ENCODE measurements at places on chromosomes 1 and 21.
A peak's percentile ranks its signal among the peaks of the same experiment; 100 is the strongest.

GRCh38 chr1:191618181-191618580, 540.1 kb upstream of the RGS18 start:
- no peak overlapping the region for H3K27ac ChIP-seq
- no peaks in the 10 kb centered on the region for H3K36me3 ChIP-seq
- no peaks in the 10 kb centered on the region for H3K4me1 ChIP-seq

- H3K27me3 ChIP-seq: peaks cover 6% of the 10 kb centered on the region
- H3K36me3 ChIP-seq: no peaks in the 10 kb centered on the region
- H3K4me3 ChIP-seq: no peak overlapping the region
- DNase-seq: no peak
- H3K4me1 ChIP-seq: no peaks in the 10 kb centered on the region
- H3K27ac ChIP-seq: no peak overlapping the region
Observed at GRCh38 chr1:64335636-64336035, 132.2 kb downstream of the UBE2U start.

DNA sequence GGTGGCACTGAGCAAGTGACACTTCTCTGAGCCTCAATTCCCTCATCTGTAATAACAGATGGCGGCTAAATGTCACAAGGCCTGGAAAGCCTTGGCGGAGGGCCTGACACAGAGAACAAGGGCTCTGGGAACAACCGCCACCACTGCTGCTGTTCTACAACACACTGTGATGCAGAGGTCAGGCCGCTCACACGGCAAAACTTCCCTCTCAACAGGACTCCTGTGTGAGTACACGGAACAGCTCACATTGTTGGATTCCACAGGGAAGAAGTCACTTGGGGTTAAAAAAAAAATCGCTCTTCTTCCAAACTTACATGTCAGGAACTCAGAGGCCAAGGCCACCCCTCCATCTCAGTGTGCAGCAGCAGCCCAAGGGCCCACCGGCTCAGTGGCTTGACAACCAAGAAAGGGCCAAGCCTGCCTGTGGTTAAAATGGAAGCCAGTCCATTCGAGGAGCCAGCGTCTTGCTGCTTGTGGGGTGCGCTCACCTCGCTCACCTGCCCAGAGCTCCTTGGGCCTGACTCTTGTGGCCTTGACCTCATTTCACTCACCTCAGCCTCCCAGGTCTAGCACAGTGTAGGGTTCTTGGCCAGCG, 101.1 kb downstream of the RAVER2 start:
- no peak for DNase-seq
- H3K27ac ChIP-seq: peak overlapping the region; percentile 25
- no peak overlapping the region for H3K4me3 ChIP-seq
- no peaks in the 10 kb centered on the region for H3K4me1 ChIP-seq

DNA sequence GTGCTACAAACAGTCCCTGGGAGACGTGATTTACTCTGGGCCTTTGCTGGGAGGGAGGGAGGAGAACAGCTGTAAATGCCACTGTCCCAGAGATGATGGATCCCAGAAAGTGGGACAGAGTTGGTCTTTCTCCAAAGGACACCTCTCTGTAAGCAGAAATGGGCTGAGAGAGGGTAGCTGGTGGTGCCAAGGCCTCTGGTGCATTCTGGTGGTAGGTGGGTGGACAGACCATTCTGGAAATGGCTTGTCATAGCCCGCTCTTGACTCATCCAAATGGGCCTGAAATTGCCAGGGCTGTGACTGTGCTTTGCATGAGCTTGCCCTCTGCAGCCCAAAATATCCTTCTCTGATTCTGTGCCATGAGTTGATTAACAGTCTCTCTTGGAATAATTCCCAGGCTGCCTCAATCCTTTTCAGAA, 36.1 kb downstream of the CCDC185 start:
- peaks cover 3% of the 10 kb centered on the region for H3K27me3 ChIP-seq
- no peak overlapping the region for H3K4me3 ChIP-seq
- no peak for DNase-seq
- H3K27ac ChIP-seq: no peak overlapping the region

DNA sequence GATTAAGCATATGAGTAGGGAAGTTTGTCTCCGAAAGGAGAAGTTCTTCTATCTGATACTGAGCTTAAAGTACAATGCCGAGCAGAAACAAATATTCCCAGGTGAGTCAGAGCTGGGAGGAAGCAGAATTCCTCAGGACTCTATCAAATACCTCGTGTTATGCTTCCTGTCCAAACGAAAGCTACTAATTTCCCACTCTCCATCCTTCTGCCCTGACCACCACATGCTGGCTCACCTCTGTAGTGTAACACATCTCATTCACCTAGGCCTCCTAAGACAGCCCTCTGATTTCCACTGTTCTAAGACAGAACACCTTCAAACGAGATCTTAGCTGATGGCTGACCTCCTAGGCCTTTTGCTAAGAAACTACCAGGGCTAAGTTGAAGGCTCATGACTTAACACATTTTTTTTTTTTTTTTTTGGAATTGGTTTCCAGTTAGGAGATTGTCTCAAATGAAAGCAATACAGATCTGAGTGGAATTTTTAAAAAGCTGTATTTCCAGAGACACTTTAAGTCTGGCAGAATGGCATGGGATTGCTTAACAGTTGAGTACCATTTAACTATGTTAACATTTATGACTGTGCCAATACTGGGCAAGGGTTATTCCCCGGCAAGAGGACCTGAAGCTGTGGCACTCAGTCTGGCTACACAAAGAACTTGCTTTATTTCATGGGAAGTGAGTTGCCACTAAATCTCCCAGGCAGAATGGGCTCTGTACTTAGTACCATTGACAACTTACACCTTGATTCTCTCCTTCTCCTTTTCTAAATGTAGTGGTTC, 583.4 kb downstream of the DPYD start:
- H3K4me1 ChIP-seq: no peaks in the 10 kb centered on the region
- H3K36me3 ChIP-seq: no peaks in the 10 kb centered on the region
- no peaks in the 10 kb centered on the region for H3K27me3 ChIP-seq

DNA sequence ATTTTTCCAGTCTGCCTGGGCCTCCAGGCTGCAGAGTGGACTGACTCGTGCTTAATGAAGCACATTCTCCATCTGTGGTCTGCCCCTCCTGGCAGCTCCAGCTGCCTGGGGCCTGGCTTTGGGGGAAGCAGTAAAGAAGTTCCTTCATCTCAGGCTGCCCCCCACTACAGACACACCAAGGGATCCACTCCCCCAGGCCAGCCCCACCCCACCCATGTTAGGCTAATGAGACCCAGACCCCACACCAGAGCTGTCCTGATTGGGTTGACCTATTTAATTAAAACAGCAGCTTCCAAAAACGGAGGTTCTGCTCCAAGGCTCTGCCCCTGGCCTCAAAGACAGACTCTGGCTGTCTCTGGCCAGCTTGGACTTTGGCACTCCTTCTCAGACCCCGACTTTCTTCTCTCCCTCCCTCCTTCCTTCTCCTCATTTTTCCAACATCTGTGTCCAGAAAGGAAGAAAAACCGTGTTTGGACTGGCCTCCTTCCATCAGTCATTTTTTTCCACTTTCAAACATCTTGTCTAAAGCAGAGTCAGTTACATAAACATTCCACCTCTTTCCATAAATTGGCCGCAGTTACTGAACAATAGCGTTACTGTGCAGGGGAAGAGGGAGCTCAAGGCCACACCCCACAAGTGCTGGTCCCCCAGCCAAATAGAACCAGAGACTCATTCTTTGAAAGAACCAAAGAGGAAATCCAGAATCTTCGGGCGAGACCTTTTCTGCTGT, 29.7 kb downstream of the SERTAD4 start:
- H3K4me1 ChIP-seq: no peaks in the 10 kb centered on the region
- H3K4me3 ChIP-seq: no peak overlapping the region
- H3K27ac ChIP-seq: no peak overlapping the region
- peaks cover 2% of the 10 kb centered on the region for H3K27me3 ChIP-seq

DNA sequence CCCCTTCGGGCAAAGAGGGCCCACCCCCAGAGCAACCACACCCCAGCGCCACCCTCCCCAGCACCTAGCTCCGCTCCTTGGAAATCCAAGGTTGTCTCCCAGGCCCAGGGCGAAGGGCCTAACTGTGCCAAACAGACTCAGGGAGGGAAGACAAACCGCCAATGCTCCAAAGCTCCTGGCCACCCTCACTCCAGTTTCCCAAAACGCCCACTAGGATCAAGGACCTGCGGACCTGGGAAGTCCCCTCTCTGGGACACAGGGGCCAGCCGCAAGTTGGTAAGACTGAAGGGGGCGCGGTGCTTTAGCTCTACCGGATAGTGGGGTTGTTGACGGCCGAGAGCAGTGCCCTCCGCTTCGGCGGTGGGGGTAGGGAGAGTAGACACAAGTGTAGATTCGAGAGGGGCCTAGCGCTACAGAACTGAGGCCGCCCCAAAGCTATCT, 581 bp downstream of the IRF6 start:
- peaks cover 13% of the 10 kb centered on the region for H3K27me3 ChIP-seq
- H3K27ac ChIP-seq: no peak overlapping the region
- no peak overlapping the region for H3K4me3 ChIP-seq
- no peaks in the 10 kb centered on the region for H3K36me3 ChIP-seq
- no peak for DNase-seq

DNA sequence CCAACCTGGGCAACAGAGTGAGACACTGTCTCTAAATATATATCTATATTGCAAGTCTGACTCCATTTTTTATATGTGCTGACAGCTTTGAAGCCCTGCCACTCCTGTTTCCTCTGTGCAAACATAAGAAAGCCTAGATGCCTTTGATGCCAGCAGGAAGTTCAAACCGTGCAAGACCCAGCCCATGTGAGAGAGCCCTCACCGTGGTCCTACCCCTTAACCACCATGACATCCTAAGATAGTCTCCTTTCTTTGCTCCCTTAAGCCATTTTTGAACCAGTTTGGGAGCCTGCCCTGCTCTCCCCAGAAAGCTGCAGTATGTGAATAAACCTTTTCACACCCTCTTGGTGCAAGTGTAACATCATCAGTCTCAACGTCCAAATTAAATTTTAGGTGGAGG, 3.7 kb upstream of the DIPK1A start:
- H3K27me3 ChIP-seq: no peaks in the 10 kb centered on the region
- DNase-seq: peak; percentile 77
- H3K4me3 ChIP-seq: no peak overlapping the region
- H3K4me1 ChIP-seq: peaks cover 23% of the 10 kb centered on the region

DNA sequence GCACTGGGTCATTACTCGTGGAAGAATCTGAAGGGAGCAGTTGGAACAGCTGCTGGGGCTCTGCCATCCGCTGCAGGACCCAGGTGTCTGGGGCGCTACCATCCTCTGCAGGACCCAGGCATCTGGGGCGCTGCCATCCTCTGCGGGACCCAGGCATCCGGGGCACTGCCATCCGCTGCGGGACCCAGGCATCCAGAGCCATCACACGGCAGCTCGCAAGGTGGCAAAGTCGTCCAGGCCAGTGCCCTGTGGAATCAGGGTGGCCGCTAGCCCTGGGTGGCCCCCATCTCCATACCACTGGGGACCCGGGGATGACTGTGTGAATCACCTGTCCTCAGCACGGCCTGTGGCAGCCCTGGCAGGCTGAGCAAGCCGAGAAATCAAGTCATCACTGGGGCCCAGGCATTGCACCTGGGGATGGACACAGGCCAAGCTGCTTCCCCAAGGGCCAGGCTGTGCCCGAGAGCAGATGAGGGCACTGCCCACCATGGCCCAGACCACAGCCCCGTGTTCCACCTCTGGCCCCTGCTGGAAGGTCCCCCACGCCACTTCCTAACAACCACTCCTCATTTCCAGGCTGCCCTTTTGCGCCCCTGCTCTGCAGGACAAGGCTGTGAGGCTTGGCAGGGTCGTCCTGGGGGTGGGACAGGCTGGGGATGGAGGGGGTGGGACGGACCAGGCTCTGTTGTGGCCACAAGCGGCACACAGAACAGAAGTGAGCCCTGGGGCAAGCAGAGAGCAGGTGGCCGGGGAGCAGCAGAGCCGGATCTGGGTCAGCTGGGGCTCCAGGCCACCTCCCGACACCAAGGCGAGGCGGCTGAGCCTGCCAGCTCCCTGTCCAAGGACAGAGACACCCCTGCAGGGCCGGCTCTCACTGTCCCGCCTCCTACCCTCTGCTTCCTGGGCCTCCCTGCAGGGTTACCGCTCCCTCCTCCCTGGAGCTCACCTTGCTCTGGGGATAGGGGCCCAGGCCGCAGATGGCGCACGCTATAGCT, 12.7 kb downstream of the GABRD start:
- no peak overlapping the region for H3K27ac ChIP-seq
- no peak overlapping the region for H3K4me3 ChIP-seq
- no peaks in the 10 kb centered on the region for H3K27me3 ChIP-seq
- DNase-seq: no peak
- no peaks in the 10 kb centered on the region for H3K36me3 ChIP-seq

- H3K27me3 ChIP-seq: no peaks in the 10 kb centered on the region
- no peak for DNase-seq
- H3K4me3 ChIP-seq: peak overlapping the region; percentile 93
- H3K36me3 ChIP-seq: peaks cover 49% of the 10 kb centered on the region
- peaks cover 76% of the 10 kb centered on the region for H3K4me1 ChIP-seq
- peak overlapping the region; percentile 94 for H3K27ac ChIP-seq
Observed at GRCh38 chr1:26828411-26828991, 2.0 kb downstream of the ZDHHC18 start.

- peak overlapping the region; percentile 98 for H3K27ac ChIP-seq
- H3K27me3 ChIP-seq: no peaks in the 10 kb centered on the region
- peak; percentile 27 for DNase-seq
Observed at GRCh38 chr1:151992303-151993083, 1.2 kb downstream of the S100A10 start.

GRCh38 chr1:37545019-37545418, 9.1 kb downstream of the SNIP1 start:
- H3K27me3 ChIP-seq: no peaks in the 10 kb centered on the region
- H3K4me3 ChIP-seq: no peak overlapping the region
- H3K4me1 ChIP-seq: peaks cover 10% of the 10 kb centered on the region
- H3K36me3 ChIP-seq: peaks cover 46% of the 10 kb centered on the region
- DNase-seq: no peak

- no peak overlapping the region for H3K4me3 ChIP-seq
- H3K27me3 ChIP-seq: peaks cover 16% of the 10 kb centered on the region
- no peak for DNase-seq
- no peak overlapping the region for H3K27ac ChIP-seq
- no peaks in the 10 kb centered on the region for H3K36me3 ChIP-seq
- peaks cover 19% of the 10 kb centered on the region for H3K4me1 ChIP-seq
Observed at GRCh38 chr1:154874465-154874864, 4.4 kb upstream of the KCNN3 start.

- no peak for DNase-seq
- H3K4me3 ChIP-seq: no peak overlapping the region
Observed at GRCh38 chr21:46150491-46151121, 4.8 kb downstream of the FTCD start.

DNA sequence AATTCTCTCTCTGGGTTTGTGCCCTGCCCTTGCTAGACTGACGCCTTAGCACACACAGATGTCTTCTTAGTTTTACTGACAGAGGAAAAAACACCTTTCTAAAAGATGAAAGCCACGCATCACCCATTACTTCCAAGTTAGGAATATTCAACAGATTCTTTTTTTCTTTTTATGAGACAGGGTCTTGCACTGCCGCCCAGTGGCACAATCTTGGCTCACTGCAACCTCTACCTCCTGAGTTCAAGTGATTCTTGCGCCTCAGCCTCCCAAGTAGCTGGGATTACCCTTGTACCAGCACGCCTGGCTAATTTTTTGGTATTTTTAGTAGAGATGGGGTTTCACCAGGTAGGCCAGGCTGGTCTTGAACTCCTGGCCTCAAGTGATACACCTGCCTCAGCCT, 169.2 kb downstream of the APP start:
- no peaks in the 10 kb centered on the region for H3K27me3 ChIP-seq
- H3K36me3 ChIP-seq: no peaks in the 10 kb centered on the region
- H3K4me1 ChIP-seq: peaks cover 14% of the 10 kb centered on the region

GRCh38 chr1:13967707-13968106, 267.7 kb downstream of the PRDM2 start:
- peaks cover 2% of the 10 kb centered on the region for H3K27me3 ChIP-seq
- H3K27ac ChIP-seq: no peak overlapping the region
- H3K4me1 ChIP-seq: no peaks in the 10 kb centered on the region
- H3K4me3 ChIP-seq: no peak overlapping the region
- DNase-seq: no peak
- H3K36me3 ChIP-seq: no peaks in the 10 kb centered on the region
